Mucosa of gallbladder (tissue), 1 donor: ENCODE measurements at places on chromosomes 12 and 14. TPM values are rescaled to one million over a fixed set of nuclear protein-coding genes. Genes with fewer than 3 reads are reported as not detected.

DNA sequence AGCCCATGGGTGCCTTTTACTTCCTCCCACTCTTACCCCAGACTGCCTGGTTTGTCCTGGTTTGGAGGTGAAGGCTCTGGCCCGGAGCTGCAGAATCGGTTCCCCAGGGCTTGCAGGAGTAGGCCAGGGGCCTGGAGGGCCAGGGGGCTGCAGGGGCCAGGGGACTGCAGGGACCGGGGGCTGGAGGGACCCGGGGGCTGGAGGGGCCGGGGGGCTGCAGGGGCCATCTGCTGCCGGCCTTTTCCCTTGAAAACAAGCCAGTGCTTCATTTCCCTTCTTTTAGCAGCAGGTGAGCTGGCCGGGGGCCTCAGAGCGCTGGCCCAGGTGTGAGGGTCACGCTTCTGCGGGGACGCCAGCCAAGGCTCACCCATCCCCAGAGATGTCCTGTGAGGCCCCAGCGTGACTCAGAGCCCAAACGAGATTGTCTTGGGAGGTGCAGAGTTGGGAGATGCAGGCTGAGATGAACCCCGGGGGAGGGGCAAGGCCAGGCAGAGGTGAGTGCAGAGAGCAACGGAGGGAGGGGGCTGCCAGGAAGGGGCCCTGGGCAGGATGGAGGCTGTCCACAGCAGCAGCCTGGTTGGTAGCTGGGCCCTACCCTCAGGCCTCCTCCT, 154.9 kb downstream of the KIF26A start:
- no peak for DNase-seq

DNA sequence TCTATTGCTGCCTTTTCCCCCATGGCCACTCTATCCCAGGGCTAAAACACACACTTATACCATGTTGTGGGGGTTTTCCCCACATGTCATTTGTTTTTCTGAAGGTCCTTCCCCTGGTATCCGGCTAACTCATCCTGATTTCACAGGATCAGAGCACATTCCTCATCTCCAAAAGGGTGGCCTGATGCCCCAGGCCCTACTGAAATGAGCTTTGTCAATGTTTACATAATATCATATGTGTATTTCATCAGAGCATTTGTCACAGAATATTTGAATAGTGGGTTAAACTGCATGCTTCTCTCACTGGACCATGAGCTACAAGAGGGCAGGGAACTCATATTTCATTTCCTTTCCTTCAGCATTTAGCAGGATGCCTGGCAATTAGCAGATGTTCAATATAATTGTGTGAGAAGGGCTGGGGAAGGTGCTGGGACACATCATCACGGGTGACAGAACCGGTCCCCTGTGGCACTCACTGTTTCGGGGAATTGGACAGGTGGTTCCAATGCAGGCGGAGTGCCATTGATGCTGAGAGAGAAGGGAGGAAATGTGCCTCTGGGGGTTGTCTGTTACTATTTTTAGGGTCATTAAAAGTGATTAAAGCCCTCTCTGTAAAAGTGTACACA, 26.8 kb downstream of the EMP1 start:
- no peak for DNase-seq

DNA sequence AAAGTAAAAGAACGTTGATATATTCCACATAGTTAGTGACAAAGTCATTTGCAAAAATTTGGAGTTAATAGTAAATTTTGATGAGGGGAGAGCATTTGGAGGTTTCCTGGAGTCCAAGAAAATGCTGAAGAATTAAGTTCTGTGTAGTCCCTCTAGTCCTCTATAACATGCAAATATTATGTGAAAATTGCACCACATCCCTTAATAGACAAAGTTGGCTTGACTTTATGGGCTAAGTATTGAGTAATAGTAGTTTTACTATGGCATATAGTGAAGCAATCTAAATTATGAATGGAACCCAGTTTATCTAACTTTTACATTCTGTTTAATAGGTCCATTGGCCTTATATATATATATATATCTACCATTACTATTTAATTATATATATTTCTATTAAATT, 66.4 kb upstream of the DCN start:
- no peak for DNase-seq

DNA sequence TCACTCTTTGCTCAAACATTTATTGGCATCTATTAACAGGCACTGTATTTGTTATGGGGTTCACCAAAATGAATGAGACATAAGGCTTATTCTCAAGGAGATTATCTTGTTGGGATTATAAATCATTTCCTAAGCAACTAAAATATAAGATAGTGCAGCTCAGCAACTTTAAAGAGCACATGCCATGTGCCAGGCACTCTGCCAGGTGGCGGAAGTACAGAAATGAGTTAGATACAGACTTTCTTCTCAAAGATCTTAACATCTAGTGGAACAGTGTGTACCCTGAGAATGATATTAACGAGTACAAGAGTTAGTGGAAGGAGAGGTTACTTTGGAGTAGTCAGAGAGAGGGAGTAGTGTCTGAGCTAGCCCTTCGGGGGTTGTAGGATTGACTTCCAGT, 28.4 kb upstream of the TOMM20L start:
- no peak for DNase-seq

GRCh38 chr14:29735459-29735858, 192.2 kb downstream of the PRKD1 start:
- no peak for DNase-seq

DNA sequence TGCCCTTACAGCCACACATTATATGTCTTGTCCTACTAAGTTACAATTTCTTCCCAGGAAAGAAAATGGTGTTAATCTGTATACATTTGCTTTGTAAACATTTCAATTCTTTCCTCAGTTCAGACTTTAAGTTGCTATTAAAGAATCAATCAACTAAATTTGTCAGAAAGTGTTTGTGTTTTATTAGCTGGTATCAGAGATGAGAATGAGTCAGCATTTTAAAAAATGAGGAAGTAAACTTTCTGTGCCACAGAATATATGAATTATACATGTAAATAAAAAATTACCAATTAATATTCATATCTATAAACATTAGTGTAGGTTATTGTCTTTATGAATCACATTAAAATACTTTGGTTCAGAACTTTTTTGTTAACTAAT, 82.0 kb downstream of the LMO3 start:
- no peak for DNase-seq

- DNase-seq: no peak
These were observed 171.2 kb downstream of the ZFP36L1 start for GRCh38 chr14:68621400-68622365.

- no peak for DNase-seq
These were observed 103.6 kb downstream of the ADGRD1 start for GRCh38 chr12:131057211-131057721.

DNA sequence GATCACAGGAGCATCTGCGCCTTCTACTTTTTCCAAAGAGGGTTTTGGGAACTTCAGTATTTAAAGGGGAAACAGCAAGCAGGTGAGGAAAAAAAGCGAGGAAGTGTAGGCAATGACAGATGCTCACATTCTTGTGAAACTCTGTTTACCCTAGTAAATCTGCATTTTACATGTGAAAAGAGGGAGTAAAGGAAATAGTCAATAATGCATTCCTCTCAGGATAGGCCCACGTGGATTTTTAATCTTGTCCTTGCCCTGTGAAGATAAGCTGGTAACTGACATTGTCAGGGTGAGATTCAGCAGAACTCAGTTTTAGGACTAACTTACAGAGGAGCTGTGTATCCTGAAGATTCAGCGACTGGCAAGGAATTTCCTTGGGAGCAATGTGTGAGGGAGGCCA, 1119.2 kb upstream of the TMEM132C start:
- no peak for DNase-seq

GRCh38 chr12:21169878-21170472, 39.0 kb downstream of the SLCO1B1 start:
- DNase-seq: no peak

- DNase-seq: no peak
These were observed 78.9 kb downstream of the AEBP2 start for GRCh38 chr12:19518209-19518608.

DNA sequence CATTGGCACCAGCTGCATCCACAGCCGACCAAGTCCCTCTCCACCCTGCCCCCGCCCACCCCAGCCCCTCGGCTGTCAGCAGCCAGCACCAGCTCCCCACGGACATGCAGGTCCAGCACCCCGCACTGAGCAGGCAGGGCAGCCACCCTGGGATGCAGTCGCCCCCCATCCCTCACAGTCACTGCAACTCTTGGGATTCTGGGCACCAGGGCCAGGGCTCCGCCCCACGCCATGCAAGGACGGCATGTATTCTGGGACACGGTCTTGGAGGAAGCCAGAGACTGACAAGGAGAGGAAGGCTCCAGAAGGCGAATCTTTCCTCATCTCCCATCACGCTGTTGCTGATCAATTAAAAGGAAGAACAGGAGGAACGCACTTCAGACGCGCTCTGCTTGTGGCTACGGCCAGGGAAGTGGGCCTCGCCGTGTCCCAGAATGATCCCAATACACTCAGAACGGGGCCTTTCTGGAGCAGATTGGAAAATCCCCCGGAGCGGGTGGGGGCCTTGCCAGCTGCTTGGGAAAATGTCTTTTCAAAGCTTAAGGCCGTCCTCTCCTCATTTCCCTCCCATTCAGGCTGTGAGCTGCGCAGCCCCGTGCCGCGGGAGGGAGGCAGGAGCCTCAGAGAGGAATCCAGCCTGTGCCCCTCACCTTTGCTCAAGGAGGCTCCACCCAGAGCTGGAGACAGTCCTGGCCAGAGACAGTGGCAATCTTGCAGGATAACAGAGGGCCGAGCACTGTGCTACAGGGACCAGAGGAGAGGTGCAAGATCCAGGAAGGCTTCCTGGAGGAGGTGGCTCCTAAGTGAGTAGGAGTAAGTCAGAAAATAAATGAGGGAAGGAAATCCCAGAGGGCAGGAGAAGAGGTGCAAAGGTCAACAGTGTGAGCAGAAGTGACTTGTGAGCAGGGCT, 54.1 kb upstream of the DIO3 start:
- no peak for DNase-seq

DNA sequence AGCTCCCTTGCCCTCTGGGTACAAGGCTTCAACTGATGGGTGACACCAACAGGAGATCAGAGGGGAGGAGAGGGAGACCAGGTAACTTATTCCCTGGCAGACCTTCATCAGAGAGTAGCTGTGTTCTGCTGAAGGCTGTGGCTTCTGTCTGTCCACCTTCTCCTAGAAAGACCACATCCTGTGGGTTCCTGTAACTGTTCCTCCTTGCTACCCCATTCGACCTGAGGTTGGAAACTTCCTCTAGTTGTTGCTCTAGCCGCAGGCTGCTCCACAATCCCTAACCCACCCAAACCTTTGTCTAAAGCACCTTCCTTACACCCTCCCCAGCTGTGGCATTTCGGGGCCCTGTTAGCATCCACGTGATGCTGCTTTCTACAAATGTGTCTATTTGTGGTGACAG, 454.2 kb downstream of the DPF3 start:
- no peak for DNase-seq

GRCh38 chr12:75184516-75184915, 25.1 kb downstream of the KCNC2 start:
- no peak for DNase-seq

GRCh38 chr12:82651489-82651888, 35.2 kb upstream of the TMTC2 start:
- DNase-seq: no peak

GRCh38 chr14:54814076-54814475, 88.5 kb downstream of the GCH1 start:
- DNase-seq: no peak

DNA sequence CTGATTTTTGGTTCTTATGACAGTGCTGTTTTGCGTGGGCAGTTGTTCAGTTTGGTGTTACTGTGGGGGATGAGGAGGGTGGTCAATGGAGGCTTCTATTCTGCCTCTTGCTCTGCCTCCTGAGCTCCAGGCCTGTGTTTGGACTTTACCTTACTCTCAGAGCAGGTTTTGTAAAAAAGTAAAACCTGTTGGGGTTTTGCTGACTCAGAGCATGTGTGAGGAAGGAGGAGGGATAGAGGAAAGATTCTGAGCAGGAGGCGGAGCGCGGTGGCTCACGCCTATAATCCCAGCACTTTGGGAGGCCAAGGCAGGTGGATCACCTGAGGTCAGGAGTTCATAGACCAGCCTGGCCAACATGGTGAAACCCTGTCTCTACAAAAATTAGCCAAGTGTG, 6.7 kb downstream of the A2ML1 start:
- DNase-seq: no peak

- no peak for DNase-seq
These were observed 36.6 kb downstream of the TSPAN9 start for GRCh38 chr12:3113671-3114325.

DNA sequence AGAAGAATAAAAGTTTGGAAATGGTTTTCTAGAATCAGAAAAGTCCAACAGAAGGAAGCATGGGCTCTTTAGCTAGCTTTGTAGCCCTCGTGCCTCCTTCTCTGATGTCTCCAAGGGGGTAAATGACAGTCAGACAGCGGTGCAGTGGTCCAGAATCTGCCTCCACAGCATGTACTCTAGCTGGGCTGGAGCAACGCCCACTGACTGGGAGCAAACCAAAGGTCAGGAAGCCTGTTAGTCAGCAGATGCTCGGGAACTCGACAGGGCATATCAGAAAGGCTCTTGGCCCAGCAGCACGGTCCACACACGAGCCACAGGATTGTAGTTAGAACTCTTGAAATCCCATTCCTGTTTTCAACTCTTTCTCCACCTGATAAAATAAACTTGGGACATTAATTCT, 164.3 kb downstream of the GRIN2B start:
- DNase-seq: no peak

GRCh38 chr14:79881299-79881698, 330.0 kb downstream of the DIO2 start:
- no peak for DNase-seq

GRCh38 chr12:59858508-59859170, 262.8 kb downstream of the SLC16A7 start:
- DNase-seq: peak; percentile 66

GRCh38 chr12:39616666-39617065, 2.9 kb downstream of the ABCD2 start:
- no peak for DNase-seq

GRCh38 chr14:78610994-78611393, 440.8 kb downstream of the NRXN3 start:
- no peak for DNase-seq

GRCh38 chr12:49482095-49483051, 56.5 kb upstream of the KCNH3 start:
- no peak for DNase-seq

Gene OTX2
- not detected for total RNA-seq

Gene TRIM9
- 31.2 TPM for total RNA-seq

Gene KCNH5
- total RNA-seq: 0.03 TPM

Gene DIO2
- total RNA-seq: 1.8 TPM

Gene VIPAS39
- 21.7 TPM for total RNA-seq

Gene TSPAN8
- total RNA-seq: 345 TPM

Gene ASIC1
- total RNA-seq: 4.1 TPM

Gene EXOC5
- total RNA-seq: 49.5 TPM

Gene NDRG2
- total RNA-seq: 237 TPM

Gene PDE3A
- 8.5 TPM for total RNA-seq

Gene WIF1
- 0.81 TPM for total RNA-seq

Gene OVCH1
- not detected for total RNA-seq

Gene HOXC12
- total RNA-seq: not detected
